ENCODE measurements at places on chromosomes 5 and 9.

DNA sequence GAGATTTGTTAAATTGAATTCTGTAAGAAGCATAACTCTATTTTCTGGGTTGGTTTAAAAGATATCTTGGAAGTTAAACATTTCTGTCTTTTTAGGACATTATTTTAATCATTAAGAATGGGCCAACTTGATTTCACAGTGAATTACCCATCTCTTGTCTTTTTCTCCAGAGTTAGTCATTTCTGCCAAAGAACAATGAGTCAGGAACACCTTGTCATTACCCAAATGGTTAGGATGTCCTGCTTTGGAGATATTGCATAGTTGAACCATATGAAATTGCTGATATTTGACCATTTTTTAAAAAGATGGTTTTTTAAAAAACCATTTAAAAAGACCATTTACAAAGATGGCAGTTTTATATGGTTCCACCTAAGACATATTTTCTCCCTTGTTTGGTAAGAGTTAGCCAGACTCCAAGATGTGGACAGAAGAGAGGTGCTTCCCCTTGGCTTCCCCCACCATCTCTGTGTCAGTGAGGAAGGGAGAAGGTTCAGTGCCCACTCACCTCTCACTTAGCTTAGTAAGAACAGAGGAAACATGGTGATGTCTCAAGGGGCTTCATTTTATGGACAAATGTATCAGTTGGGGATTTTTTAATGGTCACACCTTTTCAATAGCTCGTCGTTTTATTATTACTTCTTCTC is 103.0 kb downstream of the PCSK1 start:
- no peak for DNase-seq

DNA sequence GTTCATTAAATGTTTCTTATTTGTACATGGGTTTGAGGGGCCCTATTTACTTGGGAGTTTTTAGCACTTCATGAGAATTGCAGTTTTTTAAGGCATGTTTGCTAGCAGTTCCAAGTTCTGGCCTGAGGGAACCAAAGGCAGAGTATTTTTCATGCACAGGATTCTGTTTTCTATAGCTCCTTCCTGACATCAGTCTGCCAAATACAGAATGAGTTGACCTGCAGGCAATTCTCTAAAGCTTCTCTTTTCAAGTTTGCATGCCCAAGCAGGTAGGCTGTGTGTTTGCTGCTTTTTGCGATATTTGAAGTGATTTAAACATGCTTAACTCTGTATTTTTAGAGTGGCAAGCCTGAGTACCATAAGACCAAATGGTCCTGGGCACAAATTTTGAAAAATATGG is 75.8 kb downstream of the AOPEP start:
- no peak for DNase-seq

DNA sequence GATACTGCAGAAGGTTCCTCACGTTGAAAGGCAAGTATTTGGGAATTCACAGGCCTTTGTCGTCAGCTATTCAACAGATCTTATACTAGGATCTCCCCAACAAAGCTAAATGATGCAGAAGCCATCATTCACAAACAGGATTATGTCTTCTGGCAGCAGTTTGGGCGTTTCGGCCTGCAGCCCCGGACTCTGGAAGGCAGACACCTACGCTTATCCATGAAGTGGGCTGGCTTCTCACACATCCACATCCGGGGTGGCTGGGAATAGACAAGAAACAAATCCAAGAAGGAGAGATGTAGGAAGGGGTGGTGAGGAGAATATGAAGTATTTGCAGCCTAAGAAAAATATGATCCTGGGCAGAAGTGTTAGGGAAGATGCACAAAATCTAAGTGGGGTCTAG is 471.9 kb downstream of the AGTPBP1 start:
- DNase-seq: no peak

- peak; percentile 83 for DNase-seq
These were observed 500.0 kb downstream of the SPATA31D1 start for GRCh38 chr9:82488313-82489200.

GRCh38 chr5:167014401-167015056 is 1276.9 kb upstream of the WWC1 start:
- no peak for DNase-seq

DNA sequence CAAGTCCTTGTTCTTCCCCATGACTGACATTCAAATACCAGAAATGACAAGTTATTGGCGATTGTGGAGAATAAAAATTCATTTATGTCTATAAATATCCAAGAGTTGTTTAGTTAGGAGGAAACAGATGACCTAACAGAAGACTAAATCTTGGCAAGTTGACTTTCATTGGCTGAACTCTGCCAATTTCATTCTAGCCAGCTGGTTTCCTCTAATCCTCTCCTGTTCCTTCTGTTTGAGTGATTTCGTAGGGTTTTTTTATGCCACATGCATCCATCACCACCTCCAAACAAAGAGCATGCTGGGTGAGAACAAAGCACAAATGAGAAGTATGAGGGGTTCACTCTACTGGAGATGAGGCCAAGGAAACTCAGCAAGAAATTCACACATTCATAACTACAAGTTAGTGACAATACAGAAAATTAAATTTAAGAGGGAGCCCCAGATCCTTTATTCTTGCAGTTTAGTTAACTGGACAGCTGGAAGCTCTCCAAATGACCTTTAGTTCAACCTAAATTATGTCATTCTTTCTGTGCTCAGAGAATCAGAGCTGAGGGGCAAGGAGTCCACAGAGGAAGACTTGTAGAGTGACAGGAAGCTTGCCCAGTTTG is 932.0 kb downstream of the TLE4 start:
- DNase-seq: peak; percentile 19

DNA sequence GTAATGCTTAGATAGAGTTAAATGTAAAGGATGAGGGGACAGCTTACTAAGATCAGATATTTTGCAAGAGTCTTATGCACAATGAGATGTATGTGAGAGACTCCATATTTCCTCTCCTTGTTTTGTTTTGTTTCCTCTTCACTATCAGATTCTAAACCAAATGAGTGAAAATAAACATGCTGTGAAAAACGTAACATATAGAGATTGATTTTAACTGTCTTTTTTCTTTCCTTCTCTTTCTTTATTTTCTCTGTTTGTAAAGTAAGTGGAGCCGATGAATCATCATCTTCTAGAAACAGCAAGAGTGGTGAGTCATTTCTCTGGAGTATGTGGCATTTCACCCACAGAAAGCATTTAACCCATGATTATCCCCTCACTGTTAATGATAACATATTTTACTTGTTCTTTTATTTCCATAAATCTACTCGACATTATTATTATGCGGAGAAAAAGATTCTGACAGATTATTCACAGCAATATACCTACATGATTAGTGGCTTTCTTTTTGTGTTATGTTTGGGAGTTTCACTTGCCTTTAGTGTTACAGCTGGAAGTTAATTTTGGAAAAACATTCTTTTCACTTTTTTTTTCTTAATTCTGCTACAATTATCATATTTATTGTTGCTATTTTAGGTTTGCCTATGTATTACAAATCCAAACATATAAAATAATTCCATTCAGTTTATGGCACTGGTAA is 2.1 kb upstream of the ANXA1 start:
- peak; percentile 89 for DNase-seq

- no peak for DNase-seq
These were observed 4.8 kb upstream of the CHD1 start for GRCh38 chr5:98933445-98934072.

Measured in cardiac fibroblast (primary cell).